ENCODE measurements at places on chromosomes 1 and 21. TPM values are rescaled to one million over a fixed set of nuclear protein-coding genes. Genes with fewer than 3 reads are reported as not detected.

INAVA gene
- not detected for total RNA-seq

- no peak for DNase-seq
Observed at GRCh38 chr1:93433407-93433961, 14.4 kb upstream of the FNBP1L start.

- no peak for DNase-seq
Observed at GRCh38 chr1:42551180-42551579, 88.1 kb downstream of the CCDC30 start.

DNA sequence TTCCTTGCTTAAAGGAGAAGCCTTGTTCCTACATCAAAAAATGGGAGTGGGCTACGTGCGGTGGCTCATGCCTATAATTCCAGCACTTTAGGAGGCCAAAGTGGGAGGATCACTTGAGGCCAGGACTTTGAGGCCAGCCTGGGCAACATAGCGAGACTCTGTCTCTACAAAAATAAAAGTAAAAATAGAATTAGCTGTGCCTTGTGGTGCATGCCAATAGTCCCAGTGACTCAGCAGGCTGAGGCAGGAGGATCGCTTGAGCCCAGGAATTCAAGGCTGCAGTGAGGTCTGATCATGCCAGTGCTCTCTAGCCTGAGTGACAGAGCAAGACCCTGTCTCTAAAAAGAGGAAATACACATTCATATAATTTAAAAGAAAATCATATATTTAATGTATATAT lies 127.1 kb downstream of the C1orf21 start:
- no peak for DNase-seq

GRCh38 chr21:45055861-45056260 lies 18.5 kb upstream of the ADARB1 start:
- no peak for DNase-seq

CYP4A22 gene
- not detected for total RNA-seq

GRCh38 chr1:61753998-61754508 lies 11.8 kb downstream of the PATJ start:
- DNase-seq = no peak

GRCh38 chr1:193549081-193549480 lies 362.7 kb upstream of the B3GALT2 start:
- no peak for DNase-seq

DNA sequence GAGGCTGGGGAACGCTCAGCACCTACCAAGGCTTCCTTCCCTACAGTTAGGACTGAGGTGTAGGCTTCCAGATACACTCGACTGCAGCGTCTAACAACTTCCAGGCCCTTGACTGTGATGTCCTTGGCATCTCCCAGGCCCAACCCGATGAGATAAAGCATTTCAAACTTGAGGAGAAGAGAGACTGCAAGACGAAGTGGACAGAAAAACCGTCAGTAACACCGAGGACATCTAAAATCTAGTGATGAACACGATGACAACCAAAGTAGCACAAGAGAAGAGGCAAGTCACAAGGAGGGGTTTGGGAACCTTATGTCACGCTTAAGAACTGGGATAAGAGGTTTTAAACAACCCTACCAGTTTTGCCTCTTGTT lies 314 bp downstream of the DPH5 start:
- peak; percentile 9 for DNase-seq
